ENCODE measurements at places on chromosomes 11 and 22. TPM values are rescaled to one million over a fixed set of nuclear protein-coding genes. Genes with fewer than 3 reads are reported as not detected.

DNA sequence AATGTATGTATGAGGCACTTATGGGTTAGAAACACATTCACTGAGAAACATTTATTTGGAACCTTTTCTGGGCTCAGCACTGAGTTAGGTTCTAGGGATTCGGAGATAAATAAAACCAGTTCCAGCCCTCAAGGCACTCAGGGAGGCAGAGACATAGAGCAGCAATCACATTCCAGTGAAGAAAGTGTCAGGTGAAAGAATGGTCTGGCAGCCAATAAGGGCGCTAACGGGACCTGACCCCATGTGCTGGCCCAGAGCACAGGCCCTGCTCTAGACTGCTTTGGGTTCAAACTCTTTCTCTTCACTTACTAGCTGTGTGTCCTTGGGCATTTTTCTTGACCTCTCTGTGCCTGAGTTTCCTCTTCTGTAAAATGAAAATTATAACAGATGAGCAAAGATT is 146.0 kb upstream of the SYT13 start:
- no peak for DNase-seq

Gene DTX4
- total RNA-seq, result 19.9 TPM

DNA sequence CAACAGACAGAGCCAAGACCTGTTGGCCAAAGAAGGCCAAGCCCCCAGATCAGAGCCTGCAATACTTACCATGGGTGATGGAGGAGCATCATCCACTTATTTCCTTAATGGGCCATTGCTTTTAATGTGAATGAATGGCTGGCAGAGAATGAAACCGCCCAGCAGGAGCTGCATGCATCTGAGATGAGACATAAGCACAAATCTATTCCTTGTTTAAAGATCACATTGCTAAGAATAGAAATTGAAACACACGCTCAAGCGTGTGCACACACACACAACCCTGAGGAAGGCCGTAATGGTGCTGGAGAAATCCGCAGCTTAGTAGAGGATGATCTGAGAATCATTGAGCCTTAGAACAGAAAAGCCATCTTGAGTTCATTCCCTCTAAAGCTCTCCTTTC is 5.3 kb upstream of the RRAS2 start:
- no peak for DNase-seq

Gene KCNJ1
- not detected for total RNA-seq

GRCh38 chr11:134398079-134398444 is 14.0 kb downstream of the B3GAT1 start:
- DNase-seq, result peak; percentile 93

Gene CXCR5
- total RNA-seq, result 0.08 TPM

Gene C22orf42
- not detected for total RNA-seq

- no peak for DNase-seq
Measured at GRCh38 chr11:86801364-86801763, 1.0 kb downstream of the PRSS23 start.

DNA sequence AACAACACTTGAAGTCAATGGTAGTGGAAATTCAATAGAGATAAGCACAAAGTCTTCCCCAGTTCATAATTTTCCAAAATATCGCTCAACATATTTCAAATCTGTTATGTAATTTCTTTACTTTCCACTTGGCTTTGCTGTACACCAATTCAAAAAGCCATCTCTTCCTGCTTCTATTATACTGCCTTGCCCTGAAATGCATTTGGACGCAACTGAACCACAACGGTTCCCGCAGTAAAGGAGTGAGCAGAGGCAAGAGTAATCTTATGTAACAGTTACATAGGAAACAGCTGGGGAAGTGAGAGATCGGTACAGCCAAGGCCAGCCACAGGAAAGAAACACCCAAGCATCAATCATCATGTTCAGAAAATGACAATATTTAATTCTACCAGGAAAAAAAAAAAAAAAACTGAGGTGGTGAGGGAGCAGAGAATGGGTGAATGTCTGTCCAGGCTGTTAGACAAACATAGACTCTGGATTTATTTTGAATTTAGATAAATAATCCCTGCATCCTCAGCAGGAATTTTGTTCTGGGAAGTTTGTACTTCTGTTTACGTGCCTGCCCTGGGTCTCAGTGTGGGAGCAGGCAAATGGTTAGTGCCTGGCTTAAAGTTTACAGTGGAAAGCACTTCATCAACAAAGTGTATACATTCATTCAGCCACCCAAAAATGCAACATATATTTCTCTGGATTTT is 392.2 kb downstream of the ETS1 start:
- no peak for DNase-seq

- no peak for DNase-seq
Measured at GRCh38 chr22:16955081-16955480, 52.9 kb downstream of the GAB4 start.

- no peak for DNase-seq
Measured at GRCh38 chr11:27991736-27992135, 116.2 kb downstream of the KIF18A start.

Gene ASCL2
- total RNA-seq, result 0.83 TPM

Gene KCNK4
- total RNA-seq, result not detected

Gene RBFOX2
- 25.5 TPM for total RNA-seq

DNA sequence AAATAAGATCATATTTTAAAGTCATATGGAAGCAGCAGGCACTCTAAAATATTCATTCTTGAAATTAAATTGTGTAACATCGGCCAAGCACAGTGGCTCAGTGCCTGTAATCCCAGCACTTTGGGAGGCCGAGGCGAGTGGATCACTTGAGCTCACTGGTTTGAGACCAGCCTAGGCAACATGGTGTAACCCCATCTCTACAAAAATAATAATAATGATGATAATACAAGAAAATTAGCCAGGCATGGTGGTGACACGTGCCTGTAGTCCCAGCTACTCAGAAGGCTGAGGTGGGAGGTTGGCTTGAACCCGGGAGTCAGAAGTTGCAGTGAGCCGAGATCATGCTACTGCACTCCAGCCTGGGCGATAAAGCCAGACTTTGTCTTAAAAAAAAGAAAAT is 77.4 kb downstream of the TRIM29 start:
- peak; percentile 3 for DNase-seq

DNA sequence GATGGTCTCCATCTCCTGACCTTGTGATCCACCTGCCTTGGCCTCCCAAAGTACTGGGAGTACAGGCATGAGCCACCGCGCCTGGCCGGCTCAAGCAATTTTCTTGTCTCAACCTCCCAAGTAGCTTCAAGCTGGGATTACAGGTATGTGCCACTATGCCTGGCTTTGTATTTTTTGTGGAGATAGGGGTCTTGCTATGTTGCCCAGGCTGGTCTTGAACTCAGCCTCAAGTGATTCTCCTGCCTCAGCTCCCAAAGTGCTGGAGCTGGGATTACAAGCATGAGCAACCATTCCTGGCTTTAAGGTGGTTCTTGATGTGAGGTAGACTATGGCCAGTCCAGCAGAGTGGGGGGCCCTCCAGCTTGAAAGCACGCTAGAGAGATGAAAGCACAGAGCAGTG is 7.6 kb downstream of the POLR2F start:
- DNase-seq, result no peak

DNA sequence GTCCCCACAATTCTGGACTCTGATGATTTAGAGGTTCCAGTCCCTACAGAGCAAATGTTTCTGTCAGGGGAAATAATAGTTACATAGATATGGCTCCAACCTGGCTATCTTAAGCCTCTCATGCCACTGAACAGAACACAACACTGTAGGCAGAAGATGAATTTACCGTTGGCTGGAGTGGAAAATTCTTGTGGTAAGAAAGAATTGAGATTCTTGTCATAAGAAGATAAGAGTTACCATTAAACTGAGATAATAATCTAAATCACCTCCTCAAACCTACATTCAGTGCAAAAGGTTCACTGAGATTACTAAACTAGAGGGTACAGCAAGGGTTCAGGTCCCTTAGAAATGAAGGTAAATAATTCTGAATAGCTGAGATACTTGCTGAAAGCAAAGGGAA is 10.1 kb upstream of the NAALAD2 start:
- DNase-seq, result no peak

- DNase-seq, result no peak
Measured at GRCh38 chr11:119889111-119889510, 160.1 kb upstream of the NECTIN1 start.

Gene OR5AS1
- not detected for total RNA-seq

DNA sequence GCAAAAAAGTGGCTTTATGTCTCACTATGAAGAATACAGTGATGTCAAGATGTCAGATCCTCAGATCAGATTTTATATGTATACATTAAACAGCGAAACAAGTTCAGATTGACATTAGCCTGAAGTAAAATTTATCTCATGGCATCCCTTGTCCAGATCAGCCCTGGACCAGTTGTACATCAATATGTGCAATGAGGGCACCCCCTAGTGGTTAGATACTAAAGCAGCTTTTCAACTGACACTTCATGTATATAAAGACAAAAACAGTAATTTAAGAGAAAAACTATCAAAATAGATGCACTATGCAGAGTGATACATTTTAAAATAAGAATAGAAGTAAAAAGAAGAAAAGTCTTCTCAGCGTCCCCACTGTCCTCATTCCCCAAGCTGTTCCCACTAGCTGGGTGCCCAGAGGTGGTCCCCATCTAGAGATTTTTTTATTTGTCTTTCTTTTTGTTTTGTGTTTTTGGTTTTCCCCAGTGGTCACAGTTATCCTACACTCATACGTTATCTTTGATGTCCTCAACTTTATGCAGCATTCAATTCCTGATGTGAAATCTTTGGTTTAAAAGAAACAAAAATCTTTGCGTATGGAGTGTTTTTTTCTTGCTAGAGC is 2193.4 kb upstream of the RAG2 start:
- no peak for DNase-seq

DNA sequence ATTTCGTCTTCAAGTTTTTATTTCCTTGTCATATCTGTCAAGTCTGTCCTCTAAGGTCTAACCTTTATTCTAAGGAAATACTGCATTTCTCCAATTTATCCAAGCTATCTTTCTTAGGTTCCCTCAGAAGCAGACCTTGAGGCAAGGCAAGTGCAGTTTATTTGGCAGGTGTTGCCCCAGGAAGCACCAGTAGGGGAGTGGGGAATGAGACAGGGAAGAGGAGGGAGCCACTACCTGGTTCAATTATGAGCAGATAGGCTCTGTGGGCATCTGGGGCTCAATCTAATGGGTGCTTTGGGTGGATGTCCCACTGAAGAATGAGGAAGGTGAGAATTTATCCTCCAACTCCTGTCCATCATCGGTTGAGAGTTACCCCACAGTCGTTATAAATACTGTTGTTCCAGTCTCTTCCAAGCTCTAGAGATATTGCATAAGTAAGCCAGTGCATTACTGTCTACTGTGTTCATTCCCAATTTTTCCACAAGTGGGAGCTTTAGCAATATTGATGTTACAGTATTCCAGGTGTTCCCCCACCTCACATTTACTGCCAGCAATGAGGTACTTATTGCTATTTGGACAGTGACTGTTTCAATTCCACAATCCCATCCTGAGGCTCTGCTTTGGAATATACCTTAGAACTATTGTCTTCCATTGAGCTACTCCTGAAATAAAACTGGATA is 154.9 kb upstream of the CEP126 start:
- DNase-seq, result no peak

DNA sequence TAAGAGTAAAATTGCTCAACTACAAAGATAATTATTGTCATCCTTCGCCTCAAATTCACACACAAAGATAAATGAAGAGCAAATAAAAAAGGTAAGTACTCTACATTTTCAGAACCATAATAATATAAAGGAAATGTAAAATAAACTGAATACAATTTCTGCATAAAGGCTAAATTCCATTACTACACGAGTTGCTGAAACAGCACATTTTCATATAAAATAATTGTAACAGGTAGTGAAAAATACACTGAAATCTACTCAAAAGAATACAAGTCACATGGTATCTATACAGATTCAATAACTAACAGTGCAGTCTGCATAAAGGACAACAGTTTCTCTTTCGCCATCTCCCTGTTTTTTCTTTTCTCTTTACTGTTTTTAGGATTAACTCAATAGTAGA is 54.8 kb upstream of the GAB2 start:
- no peak for DNase-seq

Gene SOX10
- 0.30 TPM for total RNA-seq

DNA sequence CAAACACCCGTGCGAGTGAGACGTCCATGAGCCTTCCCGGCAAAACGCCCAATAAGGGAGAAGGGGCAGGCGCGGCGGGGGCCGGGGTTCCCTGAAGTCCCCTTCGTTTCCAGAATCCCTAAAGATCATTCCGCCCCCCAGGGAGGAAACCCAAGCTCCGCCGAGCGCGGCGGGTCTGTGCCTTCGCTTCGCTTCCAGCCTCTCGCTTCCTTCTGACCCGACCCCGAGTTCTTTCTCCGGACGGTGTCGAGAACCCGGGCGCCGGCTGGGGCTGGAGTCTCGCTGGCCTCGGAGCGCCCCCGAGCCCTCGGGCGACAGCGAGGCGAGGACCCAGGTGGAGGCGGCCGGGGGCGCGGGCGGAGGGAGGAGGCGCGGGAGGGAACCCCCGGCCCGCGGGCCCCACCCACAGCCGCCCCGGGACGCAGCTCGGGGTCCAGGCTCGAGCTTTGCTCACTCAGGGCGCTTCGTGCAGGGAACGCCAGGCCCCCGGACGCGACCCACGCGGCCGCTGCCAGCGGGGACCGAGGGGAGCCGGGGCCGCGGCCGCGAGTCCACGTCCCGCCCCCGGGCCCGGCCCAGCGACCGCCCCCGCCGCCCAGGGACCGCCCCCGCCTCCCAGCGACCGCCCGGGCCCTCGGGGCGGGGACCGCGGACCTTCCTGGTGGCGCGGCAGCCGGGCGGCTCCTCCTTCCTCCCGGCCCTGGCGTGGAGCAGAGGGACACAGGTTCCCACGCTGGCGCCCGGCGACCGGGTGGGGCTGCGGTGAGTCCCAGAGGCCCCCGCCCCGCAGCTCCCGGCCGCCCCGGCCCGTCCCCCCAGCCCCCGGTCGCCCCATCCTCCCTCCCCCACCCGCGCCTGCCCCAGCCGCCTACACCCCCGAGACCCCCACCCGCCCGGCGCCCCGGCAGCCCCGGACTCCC is at the start of gene PGGHG:
TSS of gene PGGHG (plus strand) at position 649 of the 920 bp plus-strand sequence. CDS start 691 bp downstream, outside the sequence.
- peak; percentile 83 for DNase-seq

DNA sequence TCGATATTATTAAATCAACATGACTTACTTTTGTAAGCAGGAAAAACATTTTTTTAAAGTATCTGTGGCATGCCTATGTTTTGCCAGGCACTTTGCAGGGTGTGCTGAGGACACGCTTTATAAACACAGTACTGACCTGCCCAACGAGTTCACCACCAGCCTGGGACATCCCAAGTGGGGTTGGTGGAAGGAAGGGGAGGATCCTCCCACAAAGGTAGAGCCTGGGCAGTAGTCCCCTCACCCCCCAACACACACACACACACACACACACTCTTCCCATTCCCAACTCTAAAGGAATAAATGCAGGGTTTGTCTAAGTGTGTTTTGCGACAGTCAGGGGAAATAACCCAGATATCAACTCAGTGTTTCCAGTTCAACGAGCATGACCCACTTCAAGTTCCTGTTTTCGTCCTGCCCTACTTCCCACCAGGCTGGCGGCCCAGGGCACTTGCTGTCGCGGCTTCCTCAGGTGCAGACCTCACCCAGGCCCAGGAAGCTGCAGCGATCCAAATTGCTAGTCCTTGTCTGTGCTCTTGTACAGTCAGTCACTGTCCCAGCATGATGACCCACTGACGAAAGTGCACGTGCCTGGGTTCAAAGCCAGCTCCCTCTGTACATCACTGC is 3.1 kb downstream of the CERK start:
- no peak for DNase-seq

Gene ACRV1
- not detected for total RNA-seq

Gene APOL1
- total RNA-seq, result 99.8 TPM

GRCh38 chr11:63920126-63920938 is 3.4 kb upstream of the RCOR2 start:
- DNase-seq, result peak; percentile 62

Gene AGBL2
- 2.7 TPM for total RNA-seq

Gene SAA1
- 34,062 TPM for total RNA-seq

Gene THAP12
- total RNA-seq, result 11.0 TPM

GRCh38 chr22:26286091-26286820 is 117.0 kb downstream of the SEZ6L start:
- no peak for DNase-seq

- no peak for DNase-seq
Measured at GRCh38 chr22:45934659-45935341, 42.2 kb downstream of the WNT7B start.
